ENCODE measurements at places on chromosomes 4 and X.

GRCh38 chrX:74291577-74291963, 12.4 kb upstream of the ZCCHC13 start:
- no peak for DNase-seq

- no peak for DNase-seq
These were observed 17.0 kb downstream of the ADH6 start for GRCh38 chr4:99202094-99202493.

GRCh38 chr4:896216-896615, 35.9 kb downstream of the GAK start:
- DNase-seq: no peak

DNA sequence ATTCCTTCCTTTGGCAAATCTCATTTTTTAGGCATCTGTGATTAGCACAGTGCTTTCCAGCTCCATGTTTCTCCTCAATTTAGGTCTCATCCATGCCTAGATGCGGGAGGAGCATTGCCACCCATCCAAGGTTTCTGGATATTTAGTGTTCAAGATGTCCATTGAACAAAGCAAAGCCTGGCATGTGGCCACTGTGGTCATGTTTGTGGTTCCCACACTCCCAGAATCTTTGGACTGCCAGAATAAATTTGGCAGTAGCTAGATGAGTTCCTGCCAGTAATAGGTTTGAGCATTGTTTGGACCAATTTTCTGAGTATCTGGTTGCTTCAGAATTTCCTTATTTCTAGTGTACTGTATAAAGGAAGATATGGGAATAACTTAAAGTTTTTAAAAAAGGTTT, 1124.1 kb downstream of the ADGRL3 start:
- no peak for DNase-seq

GRCh38 chr4:8400632-8401325, 39.7 kb downstream of the ACOX3 start:
- DNase-seq: no peak

DNA sequence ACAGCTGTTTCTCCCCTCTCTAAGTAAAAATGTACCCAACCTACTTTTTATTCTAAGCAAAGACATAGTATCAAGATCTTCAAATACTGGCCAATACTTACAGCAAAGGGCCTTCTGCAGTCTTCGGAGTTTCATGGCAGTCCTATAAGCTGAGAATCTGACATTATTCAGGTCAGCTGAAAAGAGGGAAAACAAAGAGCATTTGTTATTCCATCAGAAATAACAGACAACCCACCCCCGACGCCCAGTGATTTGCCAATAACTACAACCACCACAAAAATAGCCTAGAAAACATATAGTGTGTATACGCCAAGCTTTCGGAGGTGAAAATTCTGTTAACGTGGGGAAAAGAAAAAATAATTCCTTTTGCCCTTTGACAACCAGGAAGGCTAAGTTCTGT, 151.1 kb upstream of the FTHL17 start:
- DNase-seq: no peak

- DNase-seq: no peak
These were observed 46.8 kb downstream of the CRLF2 start for GRCh38 chrX:1165535-1166196.
